ENCODE measurements at places on chromosomes 2 and 18.

GRCh38 chr2:71609029-71609428, 155.7 kb downstream of the DYSF start:
- no peak for DNase-seq

DNA sequence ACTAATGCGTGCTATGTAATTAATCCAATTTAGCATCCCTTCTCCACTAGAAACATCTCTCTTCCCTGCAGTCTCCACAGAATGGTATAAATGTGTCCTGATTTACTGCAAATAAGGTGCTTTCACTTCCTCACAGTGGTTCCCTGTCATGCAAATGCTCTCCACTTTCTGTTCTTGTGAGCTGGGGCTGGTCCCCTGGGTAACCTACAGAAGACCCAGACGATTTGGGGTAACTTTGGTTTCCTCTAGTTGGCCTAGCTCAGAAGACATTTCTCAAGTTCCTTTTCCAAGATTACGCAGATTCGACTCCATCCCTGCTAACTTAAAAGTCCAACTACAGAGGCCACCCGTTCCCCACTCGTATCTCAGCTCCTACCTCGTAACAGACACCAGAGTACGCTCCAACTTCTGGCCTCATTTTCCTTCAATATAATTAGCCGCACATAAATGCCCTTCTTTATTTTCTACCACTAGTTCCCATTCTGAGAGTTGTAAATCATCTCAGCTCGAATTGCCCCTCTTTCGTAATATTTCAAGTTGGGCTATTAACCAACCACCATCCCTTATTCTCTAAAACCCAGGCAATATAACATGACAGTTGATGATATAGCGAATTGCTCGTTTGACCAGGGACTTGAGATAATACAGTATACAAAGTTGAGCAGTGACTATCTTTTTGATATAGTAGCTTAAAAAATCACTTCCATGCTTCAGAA, 28.8 kb upstream of the NEDD4L start:
- DNase-seq = no peak

DNA sequence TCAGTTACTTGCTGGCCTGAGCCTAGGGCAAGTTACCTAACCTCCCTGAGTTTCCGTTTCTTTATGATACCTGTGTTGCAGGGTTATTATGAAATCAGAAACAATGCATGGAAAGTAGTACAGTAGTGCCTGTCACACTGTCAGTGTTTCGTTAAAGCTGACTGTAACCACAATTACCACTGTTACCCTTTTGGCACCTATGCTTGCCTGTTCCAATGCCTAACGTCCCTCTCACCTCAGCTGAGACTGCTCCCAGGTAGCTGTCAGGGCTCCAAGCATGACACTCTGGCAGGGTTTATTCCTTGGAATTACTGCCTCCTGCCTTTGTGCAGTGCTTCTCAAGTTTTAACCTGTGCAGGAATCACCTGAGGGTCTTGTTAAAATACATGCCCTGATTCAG, 135.2 kb upstream of the RBMS1 start:
- peak; percentile 11 for DNase-seq

GRCh38 chr18:79111483-79111882, 42.3 kb downstream of the ATP9B start:
- no peak for DNase-seq

DNA sequence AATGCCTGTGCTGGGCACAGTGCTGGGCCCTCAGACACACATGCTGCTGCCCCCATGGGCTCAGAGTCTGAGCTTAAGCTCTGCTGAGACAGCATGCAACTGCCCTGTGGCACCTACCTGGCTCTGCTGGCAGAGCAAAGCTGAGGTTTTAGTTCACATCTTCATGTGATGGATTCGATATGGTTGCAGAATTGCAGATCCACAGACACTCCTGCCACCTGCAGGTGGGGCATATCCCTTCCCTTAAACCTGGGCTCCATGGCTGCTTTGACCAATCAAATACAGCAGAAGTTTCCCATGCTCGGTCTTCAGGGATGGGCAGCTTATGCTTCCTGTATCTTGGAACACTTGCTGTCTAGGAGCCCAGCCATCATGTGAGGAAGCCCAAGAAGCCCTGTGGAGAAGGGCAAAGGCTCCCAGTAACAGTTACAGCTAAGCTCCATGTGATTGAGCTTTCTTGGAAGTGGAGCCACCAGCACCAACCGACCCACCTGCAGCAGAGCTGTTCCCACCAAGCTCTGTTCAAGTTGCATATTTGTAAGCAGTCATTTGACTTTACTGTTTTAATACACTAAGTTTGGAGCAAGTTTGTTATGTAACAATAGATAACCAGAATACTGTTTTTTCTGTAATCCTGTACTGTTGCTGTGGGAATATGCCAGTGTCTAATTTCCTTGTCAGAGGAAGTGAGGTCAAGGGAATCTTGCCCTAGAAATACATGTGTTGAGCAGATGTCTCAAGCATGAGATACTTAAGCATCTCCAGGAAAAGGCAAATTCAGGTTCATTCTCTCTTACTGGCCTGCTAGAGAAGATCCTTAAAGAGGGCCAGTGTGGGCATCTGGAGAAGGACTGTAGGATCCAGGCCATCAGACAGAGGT, 79.3 kb downstream of the SH3RF3 start:
- no peak for DNase-seq

DNA sequence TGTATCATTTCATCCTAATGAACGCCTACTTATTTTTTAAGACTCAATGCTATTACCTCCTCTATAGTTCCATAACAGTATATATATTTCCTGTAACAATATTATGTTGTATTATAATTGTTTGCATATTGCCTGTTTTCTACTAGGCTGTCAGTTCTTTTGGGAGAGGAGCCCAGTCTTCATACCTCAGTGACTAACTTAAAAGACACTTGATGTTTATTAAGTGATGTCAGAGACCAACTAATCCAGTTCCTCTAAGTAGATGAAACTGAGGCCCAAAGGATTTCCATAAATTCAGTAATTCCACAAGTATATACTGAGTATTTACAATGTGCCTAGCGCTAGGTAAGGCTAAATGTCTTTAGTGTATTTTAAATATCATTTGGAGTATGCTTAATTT, 48.9 kb upstream of the AAK1 start:
- no peak for DNase-seq

DNA sequence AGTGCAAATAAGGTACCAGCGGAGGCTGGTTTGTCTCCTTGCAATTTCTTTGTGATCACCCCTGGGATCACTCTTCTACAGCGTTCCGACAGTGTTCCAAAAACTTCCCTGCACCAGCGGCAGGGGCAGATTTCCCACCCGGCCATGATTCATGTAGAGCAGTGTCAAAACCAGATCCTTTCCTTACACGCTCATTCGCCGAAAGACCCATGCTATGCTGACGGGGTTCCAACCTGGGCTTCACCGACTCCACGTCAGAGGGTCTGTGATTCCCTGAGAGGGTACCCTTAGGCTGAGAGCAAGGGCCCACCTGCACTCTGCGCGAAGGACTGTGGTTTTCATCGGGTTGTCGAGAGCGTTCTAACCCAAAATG, 423 bp upstream of the TTC27 start:
- peak; percentile 52 for DNase-seq

DNA sequence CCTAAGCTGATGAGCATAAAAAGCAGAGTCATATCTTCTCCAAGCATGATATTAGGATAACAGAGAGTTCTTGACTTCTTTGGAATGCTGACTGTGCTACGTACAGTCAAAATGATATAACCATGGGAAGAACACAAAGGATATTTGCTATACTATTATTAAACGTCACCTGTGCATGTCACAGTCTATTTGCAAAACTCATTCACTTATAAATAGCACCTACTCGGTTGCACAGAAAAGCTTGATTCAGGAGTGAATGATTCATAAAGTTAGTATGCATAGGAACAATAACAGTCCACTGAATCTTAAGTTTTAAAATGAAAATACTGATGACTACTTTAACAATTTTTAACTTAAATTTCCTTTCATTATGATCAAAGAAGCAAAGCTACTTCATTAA, 83.3 kb downstream of the SP3 start:
- DNase-seq = no peak

DNA sequence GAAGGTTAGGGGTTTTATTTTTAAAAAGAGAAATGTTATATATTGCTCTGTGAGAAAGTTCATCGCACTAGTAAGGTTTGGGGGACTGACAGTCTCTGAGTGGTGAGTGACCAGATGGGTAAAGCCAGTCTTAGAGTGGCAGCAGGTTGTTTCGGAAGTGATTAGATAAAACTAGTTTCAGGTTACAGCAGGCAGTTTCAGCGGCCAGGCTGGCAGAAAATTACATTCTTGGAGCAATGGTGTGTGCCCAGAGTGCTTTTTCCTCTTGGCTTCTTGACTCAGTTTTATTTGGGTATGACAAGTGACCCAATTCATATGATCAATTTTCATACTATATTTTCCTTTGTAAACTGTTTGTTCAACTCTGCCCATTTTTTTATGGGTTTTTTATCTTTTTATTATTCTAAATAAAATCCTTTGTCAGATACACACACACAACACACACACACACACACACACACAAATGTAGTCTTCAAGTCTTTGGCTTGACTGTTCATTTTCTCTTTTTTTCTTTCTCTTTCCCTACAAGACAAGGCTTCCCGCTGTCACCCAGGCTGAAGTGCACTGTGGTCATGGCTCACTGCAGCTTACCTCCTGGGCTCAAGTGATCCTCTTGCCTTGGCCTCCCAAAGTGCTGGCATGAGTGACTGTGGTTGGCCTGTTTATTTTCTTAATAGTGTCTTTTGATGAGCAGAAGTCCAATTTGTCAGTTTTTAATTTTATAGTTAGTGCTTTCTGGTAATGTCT, 30.9 kb downstream of the RALBP1 start:
- DNase-seq = peak; percentile 81
